Ammon's horn (tissue), 1 donor: ENCODE measurements at places on chromosomes 2 and 18.

- DNase-seq, result no peak
These were observed 99.5 kb downstream of the DYSF start for GRCh38 chr2:71552861-71553301.

DNA sequence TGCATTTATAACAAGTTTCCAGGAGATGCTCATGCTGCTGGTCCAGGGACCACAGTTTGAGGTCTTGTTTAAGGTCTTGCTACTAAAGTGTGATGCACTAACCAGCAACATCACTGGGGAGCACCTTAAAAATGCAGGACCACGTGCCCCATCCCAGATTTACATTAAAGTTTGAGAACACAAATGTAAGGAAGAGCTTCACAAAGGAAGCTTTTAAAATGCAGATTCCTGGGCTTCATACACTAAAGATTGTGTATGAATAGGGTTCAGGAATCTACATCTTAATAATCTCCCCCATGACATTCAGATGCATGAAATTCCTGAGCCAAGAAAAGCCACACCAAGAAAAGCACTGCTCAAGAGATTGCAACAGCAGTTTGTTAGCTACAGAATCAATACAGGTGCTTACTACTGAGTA, 235.3 kb upstream of the TANK start:
- DNase-seq, result no peak

- DNase-seq, result no peak
These were observed 3.1 kb downstream of the PROM2 start for GRCh38 chr2:95277246-95277906.

DNA sequence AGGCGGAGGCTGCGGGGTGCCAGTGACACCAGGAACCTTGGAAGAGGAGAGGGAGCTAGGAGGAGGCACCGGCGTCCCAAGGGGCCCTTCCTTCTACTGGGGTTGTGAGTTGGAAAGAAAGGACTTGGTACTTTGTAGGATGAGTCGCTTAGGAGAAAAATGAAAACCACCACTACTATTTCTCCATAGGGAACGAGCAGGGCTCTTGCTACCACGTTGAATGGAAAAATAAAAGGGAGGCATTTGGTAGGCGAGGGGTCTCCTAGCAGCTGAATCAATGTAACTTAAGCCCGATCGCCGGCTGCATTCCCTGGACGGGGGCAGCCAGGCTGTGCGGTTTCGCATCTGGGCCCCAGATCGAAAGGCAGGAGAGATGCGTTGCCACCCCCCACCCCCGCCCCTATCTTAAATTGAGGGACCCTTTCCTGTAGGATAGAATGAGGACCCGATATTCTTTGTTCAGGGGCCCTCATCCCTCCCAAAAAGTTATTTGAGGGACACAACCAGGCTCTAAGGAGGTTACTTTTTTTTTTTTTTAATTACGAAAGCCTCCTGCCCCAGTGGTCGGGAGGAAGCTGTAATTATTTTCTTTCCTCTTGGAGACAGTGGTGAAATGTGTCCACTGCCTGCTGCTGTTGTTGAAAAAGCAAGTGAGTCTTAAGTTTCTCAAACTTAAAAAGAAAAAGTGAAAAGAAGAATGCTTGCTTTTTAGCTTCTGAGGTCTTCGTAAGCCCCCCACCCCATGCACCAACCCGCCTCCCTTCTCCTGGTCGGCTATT, 1.3 kb downstream of the IGFBP2 start:
- DNase-seq, result no peak

DNA sequence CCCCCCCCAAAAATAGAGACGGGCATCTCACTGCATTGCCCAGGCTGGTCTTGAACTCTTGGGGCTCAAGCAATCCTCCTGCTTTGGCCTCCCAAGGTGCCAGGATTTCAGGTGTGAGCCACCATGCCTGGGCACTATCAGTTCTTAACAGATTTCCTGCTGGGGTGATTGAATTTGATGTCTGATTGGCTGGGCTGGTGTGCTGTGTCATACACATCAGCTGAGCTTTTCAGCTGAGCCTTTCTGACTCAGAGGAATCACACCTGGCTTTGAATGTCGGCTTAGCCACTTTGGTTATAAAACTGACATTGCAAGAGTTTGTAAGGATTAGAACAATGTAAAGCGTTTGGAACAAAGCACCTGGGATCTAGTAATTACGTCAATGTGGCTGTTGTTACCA, 18.9 kb downstream of the NCAPH start:
- no peak for DNase-seq

DNA sequence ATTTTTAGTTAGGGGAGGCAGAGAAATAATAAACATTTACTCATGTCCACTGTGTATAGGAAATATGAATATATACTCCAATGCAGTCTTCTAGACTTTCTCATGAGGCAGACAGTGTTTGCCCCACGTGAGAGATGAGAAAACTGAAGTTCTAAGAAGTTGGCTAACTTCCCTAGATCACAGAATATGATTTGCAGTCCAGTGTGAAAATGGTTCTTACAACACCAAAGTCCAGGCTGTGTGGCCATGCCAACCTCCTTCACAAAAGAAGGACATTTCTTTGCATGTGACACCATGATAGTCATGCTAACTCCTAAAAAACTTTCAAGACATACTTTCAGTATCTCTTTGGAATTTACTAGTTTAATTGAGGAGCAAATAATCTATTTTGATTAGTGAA, 143.7 kb downstream of the IRS1 start:
- no peak for DNase-seq

DNA sequence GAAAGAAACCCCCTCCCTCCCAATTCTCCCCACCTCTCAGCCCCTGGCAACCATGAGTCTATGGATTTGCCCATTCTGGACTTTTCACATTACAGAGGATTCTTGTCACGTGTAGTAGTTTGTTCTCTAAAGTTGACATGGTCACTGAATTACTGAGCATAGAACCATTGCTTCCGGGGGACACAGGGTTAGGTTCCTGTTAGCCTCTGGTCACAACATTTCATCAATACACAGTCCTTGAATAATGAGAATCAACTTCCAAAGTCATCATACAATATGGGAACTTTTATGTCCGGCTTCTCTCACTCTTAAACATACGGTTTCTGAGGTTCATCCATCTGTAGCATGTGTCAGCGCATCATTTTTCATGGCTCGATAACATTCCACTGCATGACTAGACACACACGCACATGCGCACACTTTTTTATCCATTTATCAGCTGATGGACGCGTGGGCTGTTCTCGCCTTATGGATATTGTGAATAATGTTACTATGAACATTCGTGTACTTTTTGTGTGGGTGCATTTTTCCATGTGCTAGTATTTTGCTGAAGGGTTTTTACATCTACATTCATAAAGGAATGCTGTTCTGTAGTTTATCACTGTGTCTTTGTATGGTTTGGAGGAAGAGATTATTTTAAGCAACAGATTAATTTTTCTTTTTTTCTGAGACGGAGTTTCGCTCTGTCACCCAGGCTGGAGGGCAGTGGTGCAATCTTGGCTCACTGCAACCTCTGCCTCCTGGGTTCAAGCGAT, 48.1 kb downstream of the PARD6G start:
- DNase-seq, result no peak
